ENCODE measurements at places on chromosomes 2 and 18.

DNA sequence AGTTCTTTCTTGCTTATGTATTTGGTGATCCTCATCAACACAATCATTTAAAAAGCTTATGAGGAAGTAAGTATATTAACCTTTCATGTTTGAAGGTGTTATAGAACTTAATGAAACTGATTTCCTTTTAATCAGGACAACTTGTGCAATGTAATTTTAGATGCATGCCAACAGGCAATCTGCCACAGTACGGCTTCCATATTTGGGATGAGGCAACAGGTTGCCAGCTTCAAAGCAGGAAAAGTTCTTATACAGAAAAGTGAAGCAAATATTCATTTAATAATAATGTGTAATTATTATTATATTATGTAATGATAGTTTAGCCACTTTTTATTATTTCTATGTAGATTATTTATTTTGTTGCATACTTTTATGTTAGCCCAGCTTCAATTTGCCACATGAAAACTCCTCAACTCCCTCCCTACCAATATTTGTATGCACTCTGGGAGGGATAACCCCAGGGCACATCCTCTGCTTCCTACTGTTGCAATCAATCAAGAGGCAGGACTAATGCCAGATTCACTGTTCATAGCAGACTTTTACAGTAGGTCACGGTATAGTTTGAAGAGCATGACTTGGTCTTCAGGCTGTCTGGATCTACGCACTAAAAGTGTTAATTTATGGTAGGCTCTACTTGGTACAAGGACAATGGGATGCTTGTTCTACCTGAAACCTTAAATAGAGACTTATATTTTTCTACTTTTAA is 277.2 kb downstream of the AGPS start:
- no peak for DNase-seq

DNA sequence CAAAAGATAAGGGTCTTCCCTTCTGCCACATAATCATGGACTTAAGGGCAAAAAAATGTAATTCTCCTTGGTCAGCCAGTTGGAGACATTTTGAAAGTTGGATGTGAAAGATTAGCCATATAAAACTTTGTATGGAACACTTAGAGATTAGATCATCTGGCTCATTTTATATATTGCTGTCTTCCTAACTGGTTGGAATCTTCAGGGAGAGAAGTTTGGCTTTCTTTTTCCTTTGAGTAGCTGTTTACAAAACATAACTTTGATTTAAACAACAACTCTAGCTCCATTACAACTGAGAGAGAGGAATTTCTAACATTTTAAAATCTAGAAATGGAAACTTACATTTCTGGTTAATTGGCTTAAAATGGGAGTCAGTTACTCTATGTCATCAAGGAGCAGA is 132.7 kb downstream of the RDH14 start:
- DNase-seq, result no peak

- no peak for DNase-seq
Measured at GRCh38 chr2:19029655-19030054, 328.8 kb downstream of the OSR1 start.

- no peak for DNase-seq
Measured at GRCh38 chr2:121565389-121566250, 34.9 kb downstream of the RNU4ATAC start.

DNA sequence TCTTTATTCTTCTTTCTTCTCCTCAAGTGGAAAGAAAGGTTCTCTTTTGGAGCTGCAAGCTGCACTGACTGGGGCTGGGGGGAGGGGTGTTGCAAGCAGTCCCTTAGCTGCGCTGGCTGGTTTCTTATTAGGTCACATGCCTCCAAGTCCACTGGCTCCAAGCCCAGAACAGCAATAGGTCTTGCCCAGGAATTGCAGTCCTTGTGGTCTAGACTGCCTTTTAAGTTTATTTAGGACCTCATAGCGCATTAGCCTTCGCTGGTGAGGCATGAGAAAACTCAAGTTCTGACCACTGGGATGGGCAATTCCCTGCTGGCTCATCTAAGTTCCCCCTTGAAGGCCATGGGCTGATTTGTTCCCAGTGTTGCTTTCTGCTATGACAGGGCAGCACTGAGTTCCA is 138.6 kb upstream of the SCN7A start:
- peak; percentile 75 for DNase-seq

DNA sequence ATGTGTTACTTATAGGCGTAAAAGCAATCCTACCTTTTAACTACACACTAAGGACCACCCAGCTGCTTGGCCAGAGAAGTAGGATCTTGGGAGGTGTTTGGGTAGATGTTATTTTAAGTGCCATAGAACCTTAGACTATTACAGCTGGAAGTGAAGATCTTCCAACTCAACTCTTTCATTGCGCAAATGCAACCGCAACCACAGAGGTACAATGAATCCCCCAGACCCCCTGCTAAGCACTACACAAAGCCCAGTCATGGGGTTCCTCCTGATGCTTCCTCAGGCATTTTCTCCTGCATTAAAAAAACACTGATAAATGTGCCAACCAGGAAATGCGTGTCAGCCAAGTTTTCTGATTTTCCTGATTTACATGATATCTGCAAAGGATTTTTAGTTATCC is 246.0 kb downstream of the LRRTM1 start:
- DNase-seq, result no peak

DNA sequence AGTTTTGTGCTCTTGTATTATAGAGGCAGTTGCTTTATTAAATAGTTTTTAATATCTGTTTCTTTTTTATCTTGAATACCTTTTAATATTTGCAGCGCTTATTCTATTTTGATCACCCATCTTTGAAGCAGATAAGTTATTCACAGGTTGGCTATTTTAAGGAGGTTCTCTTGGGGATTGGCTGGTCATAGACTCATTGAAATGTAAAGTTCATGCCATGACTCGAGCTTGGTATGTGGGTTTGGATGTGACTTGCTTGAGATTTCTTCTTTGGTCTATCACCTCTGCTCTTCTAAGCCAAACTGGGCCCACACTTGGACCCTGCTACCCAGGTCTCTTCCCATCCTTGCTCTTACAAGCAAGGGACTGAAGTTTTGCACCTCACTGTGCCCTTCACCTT is 33.6 kb downstream of the FARP2 start:
- DNase-seq, result no peak

GRCh38 chr2:20001361-20001863 is 11.1 kb downstream of the MATN3 start:
- DNase-seq, result no peak

DNA sequence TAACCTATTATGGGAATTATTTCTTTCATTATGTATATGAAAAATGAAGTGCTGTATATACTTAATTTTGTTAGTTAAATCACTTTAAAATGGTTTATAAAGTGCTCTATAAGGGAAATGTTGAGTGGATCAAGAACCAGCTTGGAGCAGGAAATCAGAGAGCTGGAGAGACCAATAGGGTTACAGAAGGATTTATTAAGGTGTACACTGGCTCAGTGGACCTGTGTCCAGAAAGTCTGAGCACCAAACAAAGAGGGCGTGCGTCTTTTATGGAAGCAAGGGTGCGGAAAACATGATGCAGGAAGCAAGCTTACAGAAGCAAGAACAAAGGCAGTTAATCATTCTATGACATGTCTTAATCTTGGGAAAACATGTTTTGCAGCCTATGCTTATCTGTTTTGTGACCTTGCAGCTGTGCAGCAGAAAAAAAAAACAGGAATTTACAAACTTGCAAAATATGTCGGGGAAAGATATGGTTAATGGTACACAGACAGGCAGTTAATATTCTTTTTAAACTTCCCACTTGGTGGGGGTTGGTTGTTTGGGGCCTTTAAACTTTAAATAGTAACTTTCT is 65.2 kb upstream of the SLC35G4 start:
- no peak for DNase-seq

- DNase-seq, result peak; percentile 28
Measured at GRCh38 chr2:63488118-63488713, 100.1 kb downstream of the WDPCP start.

GRCh38 chr2:132915812-132916549 is 246.0 kb upstream of the LYPD1 start:
- peak; percentile 26 for DNase-seq

DNA sequence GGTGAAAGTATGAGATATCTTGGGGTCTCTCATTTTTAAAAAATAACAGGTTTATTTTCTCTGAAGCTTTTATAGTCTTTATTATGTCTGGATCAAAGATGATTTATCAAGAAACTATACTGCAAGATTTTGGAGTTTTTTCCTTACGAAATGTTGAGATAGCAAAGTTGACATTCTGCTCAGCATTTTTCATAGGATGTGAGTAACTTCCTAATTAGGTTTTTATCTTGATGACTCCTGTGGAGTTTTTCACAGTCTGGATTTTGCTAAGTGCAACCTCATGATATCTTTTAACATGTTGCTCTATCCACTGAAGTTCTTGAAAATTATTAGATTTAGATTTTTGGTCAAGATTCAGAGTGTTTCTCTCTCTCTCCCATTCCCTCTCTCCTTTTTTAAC is 17.8 kb downstream of the TCF7L1 start:
- no peak for DNase-seq

DNA sequence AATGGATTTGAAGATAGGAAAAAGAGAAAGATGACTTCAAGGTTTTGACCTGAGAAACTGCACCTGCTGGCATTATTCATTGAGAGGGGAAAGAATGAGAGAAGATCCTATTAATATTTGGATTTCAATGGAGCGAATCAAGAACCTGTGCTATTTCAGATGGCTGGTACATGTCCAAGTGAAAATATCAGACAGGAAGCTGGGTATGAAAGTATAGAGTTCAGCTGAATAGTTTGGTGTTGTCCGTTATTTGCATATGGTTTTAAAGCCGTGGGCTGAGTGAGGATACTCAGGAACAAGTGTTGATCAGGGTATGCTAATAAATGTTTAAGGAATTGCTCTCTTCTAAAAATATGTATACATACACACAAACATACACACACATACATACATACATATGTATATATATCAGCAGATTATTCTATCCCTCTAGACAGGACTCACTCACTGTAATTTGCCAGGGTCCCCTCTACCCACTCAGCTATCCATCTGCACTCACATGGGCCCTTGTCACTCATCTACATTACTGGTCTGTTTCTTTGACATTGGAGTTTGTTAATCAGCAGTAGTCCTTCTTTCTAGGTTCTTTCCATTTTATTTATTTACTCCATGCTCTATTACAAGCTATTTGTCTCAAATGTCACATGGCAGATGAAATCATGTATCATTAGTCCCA is 33.9 kb upstream of the IKZF2 start:
- no peak for DNase-seq

- no peak for DNase-seq
Measured at GRCh38 chr2:230901006-230901405, 24.0 kb downstream of the GPR55 start.

DNA sequence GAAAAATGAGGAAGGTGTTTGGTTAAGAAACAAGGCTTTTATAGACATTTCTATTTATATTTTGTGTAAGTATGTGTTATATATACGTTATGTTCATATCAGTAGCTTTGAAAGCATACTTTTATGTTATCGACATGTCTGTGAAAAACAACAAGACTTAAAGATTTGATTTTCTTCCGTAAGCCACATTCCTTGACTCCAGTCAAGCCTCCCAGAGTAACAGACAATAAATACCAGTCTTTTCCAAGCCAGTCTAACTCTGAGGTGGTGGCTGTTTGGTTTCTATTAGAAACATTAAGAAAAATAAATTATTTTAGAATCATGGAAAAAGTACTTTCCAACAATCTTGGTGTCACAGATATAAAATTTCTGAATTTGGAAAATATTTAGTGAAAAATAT is 16.3 kb upstream of the ITGAV start:
- no peak for DNase-seq

DNA sequence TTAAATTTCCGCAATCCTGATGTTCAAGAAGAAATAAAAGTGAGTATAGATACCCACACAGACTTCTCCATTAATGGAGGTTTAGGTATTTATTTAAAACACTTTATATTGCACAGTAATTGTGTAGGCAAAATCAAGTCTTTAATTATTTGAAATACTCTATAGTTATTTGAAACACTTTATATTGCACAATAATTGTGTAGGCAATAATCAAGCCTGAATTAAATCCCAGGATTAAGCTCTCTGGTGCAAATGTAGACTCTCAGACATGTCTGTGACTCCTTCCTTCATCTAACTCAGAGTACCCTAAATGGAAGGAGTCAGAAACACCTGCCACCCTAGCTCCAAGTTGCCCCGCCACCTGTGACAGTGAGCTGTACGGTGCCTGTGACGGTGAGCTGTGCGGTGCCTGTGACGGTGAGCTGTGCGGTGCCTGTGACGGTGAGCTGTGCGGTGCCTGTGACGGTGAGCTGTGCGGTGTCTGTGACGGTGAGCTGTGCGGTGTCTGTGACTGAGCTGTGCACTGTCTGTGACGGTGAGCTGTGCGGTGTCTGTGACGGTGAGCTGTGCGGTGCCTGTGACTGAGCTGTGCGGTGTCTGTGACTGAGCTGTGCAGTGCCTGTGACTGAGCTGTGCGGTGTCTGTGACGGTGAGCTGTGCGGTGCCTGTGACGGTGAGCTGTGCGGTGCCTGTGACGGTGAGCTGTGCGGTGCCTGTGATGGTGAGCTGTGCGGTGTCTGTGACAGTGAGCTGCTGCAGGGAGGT is 11.0 kb downstream of the SLC3A1 start:
- DNase-seq, result no peak

DNA sequence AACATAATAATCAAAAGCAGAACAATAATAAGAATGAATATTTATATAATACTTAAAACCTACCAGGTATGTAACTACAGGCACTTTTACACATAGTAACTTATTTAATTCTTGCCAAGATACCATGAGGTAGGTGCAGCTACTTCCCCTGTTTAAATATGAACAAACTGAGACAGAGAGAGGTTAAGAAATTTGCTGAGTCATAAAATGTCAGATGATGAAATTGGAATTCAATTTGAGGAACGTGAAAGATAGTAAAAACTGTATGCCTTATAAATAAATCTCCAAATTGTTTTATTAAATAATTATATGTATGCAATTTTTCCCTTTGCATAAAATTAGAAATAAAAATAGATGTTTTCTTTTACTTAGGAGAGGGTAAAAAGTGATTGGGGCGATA is 1103.3 kb upstream of the NRXN1 start:
- no peak for DNase-seq

GRCh38 chr2:12009323-12009905 is 263.0 kb downstream of the LPIN1 start:
- DNase-seq, result no peak

GRCh38 chr18:33440060-33441043 is at the start of gene CCDC178:
Gene CCDC178, minus strand, starts transcription at chr18:33440721. Its CDS starts 28,633 bp downstream, at chr18:33412088.
- DNase-seq, result peak; percentile 20

GRCh38 chr18:24015639-24016631 is 1.4 kb downstream of the TTC39C start:
- DNase-seq, result no peak

GRCh38 chr2:47950340-47951301 is 44.3 kb upstream of the FBXO11 start:
- DNase-seq, result no peak

- DNase-seq, result no peak
Measured at GRCh38 chr2:162022290-162022945, 51.6 kb downstream of the DPP4 start.

DNA sequence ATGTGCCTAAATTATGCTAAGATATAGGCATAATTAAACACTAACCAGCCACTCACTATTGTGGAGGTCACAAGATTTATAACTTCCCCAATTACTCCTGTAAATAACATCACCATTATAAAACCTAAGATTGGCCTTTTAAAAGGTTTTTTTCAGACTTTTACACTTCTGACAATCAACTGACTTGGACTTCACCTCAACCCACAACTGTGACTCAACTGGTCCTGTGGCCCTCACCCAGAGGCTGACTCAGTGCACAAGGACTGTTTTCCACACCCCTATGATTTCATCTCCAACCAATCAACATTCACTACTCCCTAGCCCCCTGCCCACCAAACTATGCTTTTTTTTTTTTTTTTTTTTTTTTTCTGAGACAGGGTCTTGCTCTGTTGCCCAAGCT is 11.6 kb downstream of the TTR start:
- DNase-seq, result peak; percentile 51
